Activated CD8-positive, alpha-beta memory T cell treated with anti-CD3 and anti-CD28 coated beads, Interleukin-2, amount 50 U/mL, for 4 hours (primary cell): ENCODE measurements at places on chromosomes 13 and 19.

GRCh38 chr13:59247171-59247570 is 916.6 kb downstream of the DIAPH3 start:
- DNase-seq: no peak

GRCh38 chr13:46345398-46345797 is 41.7 kb downstream of the RUBCNL start:
- no peak for DNase-seq

DNA sequence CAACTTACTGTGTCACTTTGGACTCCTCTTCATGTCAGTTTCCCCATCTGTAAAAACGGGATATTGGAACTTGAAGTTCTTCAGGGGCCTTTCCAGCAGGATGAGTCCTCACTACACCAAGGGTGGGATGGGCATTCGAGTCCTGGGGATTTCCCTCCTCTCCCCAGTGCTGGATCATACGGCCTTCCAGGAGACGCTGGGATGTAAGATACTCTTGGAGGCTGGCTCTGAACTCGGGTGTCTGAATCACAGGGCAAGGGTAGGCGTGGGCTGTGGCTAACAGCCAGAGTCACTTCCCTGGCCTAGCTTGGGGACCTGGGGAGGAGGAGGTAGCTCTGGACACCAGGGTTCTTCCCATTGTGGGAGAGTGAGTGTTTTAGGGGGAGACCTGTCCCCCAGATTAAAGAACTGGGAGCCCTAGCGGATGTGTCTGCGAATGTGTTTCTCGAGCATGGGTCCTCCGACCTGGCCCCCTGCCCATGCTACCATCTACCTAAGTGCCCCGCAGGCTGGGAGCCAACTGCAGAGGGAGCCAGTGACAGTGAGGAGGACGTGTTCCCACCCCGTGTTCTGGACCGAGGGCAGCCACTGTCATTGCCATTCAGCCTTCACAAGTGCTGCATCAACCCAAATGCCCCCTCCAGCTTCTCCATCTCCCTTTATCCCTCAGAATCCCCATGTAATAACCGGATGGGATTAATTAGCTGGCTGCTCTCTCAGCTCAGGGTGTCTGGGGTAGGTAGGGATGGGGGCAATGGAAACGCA is 2.4 kb upstream of the CYTH2 start:
- no peak for DNase-seq

DNA sequence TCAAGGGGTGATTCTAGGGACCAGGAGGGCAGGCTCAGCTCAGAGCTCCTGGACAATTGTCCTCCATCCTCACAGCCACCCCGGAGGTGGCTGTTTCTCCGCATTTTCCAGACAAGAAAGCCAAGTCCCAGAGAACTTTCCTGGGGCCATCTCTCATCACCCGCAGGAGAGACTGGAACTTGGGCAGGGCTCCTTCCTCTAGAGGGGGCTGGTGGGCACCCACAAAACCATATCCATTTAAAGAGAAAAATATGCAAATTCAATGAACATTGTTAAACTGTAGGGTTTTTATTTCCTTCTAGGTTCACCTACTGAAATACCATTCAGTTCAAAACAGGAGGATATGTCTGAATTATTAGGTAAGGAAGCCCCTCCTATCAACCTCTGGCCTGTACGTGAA is 16.6 kb downstream of the SPACA7 start:
- no peak for DNase-seq

- DNase-seq: no peak
Observed at GRCh38 chr19:40317338-40317737, 30.9 kb downstream of the C19orf47 start.

DNA sequence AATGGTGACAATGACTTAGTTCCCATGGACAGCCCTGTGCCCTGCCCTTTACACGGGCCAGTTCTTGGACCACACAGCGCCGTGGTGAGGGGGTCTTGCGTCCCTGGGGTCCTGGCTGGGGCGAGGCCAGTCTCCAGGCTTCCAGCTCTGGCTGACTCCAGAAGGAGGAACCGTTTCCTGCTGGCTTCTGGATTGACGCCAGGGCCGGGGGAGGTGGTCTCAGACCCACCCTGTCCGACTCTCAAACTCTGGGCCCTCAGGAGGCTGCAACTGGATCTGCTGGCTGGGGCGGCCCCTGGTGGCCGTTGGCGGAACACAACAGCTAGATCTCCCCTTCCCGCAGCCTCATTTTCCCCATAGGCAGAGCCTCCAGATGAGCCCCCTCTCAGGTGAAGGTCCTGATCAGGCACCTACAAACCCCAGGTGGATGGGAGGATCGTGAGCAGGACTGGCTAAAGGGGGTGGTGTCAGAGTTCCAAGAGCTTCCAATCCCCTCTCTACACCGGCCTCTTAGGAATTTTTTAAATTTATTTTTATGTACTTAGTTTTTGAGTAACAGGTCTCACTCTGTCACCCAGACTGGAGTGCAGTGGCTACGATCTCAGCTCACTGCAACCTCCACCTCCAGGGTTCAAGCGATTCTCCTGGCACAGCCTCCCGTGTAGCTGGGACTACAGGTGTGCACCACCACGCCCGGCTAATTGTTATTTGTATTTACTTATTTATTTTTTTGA is 8.0 kb downstream of the CCDC194 start:
- DNase-seq: peak; percentile 65

- DNase-seq: no peak
Observed at GRCh38 chr19:47754206-47755064, 9.1 kb downstream of the NOP53 start.

DNA sequence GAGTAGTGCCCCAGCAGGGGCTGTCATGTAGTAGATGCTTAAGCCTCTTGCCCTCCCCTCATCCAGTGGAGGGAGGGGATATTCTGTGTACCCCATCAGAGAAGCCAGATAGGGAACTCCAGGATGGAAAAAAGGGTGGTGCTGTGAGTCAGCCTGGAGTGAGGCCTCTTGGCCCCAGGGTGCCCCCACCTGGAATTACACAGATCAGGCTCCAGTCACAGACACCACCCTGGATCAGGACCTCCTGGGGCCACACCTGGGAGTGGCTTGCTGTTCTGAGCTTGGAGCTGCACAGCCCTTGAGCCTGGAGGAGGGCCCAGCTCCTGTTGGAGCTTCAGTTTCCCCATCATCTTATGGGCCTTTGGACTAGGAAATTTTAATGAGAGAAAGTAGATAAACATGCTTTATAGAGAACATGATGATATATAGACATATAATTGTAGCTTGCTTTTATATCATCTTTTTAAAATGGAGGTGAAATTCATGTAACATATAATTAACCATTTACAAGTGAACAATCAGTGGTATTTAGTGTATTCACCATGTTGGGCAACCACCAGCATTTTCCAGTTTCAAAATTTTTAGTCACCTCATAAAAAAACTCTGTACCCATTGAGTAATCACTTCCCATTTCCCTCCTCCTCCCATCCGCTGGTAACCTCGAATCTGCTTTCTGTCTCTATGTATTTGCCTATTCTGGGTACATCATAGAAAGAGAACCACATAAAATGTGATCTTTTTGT is 24.6 kb downstream of the CYP4F22 start:
- no peak for DNase-seq

DNA sequence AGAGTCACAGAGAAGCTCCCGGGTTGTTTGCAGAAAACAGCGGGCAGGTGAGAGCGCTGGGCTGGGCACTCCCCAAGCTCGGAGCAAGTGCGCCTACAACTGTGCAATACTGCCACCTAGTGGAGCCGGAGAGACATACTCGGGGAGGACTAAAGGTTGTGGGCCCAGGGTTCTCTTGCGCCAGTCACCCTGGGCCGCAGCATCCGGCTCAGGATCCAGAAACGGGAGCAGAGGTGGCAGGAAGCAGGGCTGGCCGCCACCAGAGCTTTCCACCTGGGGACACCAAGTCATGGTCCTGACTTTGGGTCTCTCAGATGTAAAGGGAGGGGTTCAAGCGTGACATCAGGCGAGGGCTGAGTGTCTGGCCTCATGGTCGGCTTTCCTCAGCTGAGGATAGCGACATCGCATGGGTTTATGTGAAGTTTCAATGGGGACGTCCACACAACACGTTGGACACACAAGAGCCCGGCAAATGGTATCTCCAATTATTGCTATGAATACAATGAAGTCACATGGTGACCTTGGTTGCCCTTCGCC is 11.2 kb upstream of the KLK4 start:
- DNase-seq: peak; percentile 68

- no peak for DNase-seq
Observed at GRCh38 chr19:18339723-18340122, 675 bp upstream of the PGPEP1 start.

GRCh38 chr19:27972291-27973040 is 1240.5 kb downstream of the UQCRFS1 start:
- no peak for DNase-seq

DNA sequence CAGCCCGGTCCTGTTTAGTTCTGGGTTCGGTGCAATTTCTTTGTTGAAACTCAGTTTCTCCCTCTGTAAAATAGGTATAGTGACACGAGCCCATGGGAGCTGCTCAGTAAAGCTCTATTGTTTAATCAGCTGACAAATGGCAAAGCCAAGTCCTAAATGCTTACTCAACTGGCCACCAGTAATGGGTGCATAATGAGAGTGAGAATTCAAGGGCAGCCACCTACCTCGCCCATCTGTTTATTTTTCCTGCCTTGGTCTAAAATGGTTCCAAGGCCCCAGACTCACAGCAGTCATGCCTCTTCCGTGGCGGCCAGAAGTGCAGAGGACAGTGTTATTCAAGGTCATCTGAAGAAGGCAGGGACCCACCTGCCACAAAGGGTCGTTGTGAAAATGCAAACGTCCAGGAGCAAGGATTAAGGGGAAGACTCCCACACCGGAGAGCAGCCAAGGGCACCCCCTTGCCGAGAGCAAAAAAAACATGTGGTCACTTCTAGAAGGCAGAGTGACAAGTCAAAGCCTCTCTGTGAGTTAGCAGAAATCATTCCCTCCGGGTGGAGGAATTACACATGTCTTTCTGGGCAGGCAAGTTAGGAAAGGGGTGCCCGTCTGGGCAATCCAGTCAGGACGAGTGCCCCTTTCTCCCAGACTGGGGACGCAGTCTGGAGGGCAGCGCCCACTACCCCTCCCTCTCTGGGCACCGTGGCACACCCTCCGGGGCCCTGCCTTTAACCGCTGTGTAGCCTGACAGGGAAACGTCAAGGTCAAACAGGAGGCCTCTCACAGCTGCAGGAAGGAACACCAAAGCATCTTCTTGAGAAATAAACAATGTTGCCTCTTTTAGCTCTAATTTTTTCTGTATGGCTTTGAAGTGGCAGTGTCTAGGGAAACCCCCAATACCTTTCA is 186.2 kb downstream of the FOXO1 start:
- no peak for DNase-seq

- DNase-seq: no peak
Observed at GRCh38 chr13:96415831-96416385, 326.0 kb downstream of the HS6ST3 start.

DNA sequence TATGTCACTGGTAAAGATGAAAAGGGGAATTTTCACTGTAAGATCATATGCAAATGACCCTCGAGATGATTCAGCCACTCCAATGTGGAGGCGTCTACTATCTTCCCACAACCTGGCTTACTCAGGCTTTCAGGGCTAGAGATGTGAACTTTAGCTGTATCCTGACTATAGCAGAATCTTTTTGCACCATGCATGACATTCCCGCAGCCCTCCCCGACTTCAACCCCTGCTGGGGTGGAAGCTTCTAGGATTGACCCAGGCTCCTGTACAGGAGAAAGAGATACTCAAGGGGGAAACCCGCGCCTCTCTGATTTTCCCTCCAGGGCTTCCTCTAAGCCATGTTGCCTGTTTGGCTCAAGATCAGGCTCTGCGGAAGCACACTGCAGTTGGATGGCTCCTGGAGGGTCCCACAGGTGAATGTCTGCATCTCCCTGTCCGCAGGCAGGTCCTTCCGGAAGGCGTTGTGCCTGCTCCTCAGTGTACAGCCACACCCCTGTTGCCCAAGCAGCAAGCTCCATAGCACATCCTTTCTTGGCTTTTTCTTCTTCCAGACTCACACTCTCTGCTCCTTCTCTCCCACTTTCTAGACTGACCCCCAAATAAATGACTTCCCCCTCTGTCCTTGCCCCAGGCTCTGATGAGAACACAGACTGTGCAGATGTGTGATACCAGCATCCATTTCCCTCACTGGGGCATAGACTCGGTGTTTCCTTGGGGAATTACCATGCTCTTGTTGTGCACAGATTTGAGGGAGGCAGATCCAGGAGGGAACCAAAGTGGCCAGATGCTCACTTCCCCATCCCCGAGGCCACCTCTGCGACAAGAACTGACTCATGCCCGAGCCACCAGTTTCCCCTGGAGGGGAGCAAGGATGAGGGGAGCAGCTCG is 29.1 kb upstream of the POP4 start:
- no peak for DNase-seq

DNA sequence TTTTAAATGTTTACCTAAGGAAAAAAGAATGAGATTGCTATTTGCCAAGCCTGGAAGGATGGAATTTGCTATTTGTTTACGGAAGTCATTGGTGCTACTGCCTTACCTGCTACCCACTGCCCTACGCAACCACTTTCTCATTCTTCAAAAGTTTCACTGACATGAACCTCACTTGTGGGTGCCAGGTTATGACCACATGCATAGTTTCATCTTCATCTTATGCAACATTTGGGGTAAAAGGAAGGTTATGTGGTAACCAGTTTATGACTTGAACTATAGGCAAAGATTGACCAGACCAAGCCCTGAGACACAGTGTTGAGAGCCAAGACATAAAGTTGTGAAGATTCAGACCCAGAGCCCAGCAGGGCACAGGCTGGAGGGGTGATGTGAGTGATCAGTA is 142.5 kb downstream of the LACC1 start:
- DNase-seq: no peak

- no peak for DNase-seq
Observed at GRCh38 chr19:30450100-30450499, 77.9 kb downstream of the ZNF536 start.

GRCh38 chr19:33557196-33557595 is 35.6 kb upstream of the PEPD start:
- DNase-seq: no peak

- no peak for DNase-seq
Observed at GRCh38 chr19:623974-624373, 9.4 kb downstream of the POLRMT start.

- DNase-seq: no peak
Observed at GRCh38 chr13:59660582-59660981, 503.1 kb downstream of the DIAPH3 start.

GRCh38 chr13:29594710-29595379 is 643 bp downstream of the SLC7A1 start:
- peak; percentile 77 for DNase-seq

DNA sequence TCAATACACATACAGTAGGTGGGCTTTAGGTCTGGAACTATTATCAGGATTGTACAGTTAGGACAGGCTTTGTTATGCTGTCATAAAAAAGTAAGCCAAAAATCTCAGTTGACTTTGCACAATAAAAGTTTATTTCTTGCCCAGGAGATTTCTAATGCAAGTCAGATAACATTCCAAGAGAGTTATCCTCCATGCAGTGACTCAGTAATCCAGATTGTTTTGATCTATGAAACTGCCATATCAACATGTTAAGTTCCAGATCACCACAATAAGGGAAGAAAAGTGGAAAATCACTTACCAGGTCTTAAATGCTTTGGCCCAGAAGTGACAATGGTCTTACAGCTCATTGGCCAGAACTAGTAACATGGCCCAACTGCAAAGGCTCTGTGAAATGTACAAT is 636.2 kb upstream of the KLF12 start:
- DNase-seq: no peak

GRCh38 chr19:49570997-49571676 is 9.2 kb downstream of the NOSIP start:
- no peak for DNase-seq
